ENCODE measurements at places on chromosomes 16 and 17. TPM values are rescaled to one million over a fixed set of nuclear protein-coding genes. Genes with fewer than 3 reads are reported as not detected.

Gene CASKIN1
- total RNA-seq, result 0.05 TPM

Gene EMC6
- total RNA-seq, result 39.7 TPM

Gene TAC4
- total RNA-seq, result not detected

Gene ZNF267
- total RNA-seq, result 49.8 TPM

Gene KRTAP3-1
- total RNA-seq, result not detected

All from activated CD8-positive, alpha-beta T cell treated with anti-CD3 and anti-CD28 coated beads, Interleukin-2, amount 10 ng/mL, durations not matched to agents 7 days and 5 days (primary cell).